ENCODE measurements at places on chromosomes 2 and 18. TPM values are rescaled to one million over a fixed set of nuclear protein-coding genes. Genes with fewer than 3 reads are reported as not detected.
A peak's percentile ranks its signal among the peaks of the same experiment; 100 is the strongest.

DNA sequence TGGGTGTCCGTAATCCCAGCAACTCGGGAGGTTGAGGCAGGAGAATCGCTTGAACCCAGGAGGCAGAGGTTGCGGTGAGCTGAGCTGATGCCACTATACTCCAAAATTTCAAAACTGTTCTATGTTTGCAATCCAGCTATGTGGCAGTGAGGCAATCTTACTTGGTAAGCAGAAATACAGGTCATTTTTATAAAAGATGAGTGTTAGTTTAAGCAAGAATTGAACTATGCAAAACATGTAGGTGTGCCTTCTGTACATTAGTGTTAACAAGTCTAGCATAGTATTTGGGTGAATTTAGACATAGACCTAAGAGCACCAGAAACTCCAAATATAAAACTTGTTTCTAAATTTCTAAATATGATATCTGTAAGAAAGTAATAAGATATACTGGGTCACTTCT lies 7.2 kb downstream of the DSC1 start:
- H3K36me3 ChIP-seq, result no peaks in the 10 kb centered on the region
- no peak for DNase-seq
- H3K4me1 ChIP-seq, result no peaks in the 10 kb centered on the region
- H3K27ac ChIP-seq, result no peak overlapping the region
- H3K27me3 ChIP-seq, result no peaks in the 10 kb centered on the region
- no peak overlapping the region for H3K4me3 ChIP-seq

- no peaks in the 10 kb centered on the region for H3K36me3 ChIP-seq
- H3K27me3 ChIP-seq, result no peaks in the 10 kb centered on the region
- DNase-seq, result no peak
- no peak overlapping the region for H3K4me3 ChIP-seq
- no peak overlapping the region for H3K27ac ChIP-seq
- H3K4me1 ChIP-seq, result peaks cover 7% of the 10 kb centered on the region
These were observed 6.0 kb downstream of the RAB11FIP5 start for GRCh38 chr2:73106791-73107190.

GRCh38 chr2:8611246-8611645 lies 70.6 kb upstream of the ID2 start:
- no peak for DNase-seq
- no peaks in the 10 kb centered on the region for H3K36me3 ChIP-seq
- no peaks in the 10 kb centered on the region for H3K4me1 ChIP-seq
- no peak overlapping the region for H3K27ac ChIP-seq
- H3K27me3 ChIP-seq, result no peaks in the 10 kb centered on the region

DNA sequence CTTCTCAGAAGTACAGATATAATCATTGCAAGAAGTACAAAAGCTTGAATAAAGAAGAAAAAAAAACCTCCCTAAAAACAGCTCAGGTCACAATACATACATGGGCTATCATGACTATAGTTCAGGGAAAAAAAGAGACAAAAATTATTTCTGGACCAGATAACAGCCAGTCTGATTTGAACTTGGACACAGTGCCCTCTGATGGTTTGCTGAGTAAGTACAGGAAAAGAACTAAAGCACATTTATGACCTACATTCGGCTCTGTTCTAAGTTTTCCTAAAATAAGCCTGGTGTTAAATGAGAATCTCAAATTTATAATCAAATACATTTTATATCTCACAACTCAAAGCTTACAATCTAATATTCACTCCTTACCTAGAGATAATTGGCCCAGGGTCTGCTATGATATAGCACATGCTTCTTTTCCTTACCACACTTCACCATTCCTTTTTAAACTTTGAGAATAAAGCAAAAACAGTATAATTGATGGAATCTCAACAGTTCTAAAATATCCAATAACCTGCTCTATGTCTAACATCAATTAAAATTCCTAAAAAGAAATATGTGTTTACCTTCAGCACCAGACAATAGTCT lies 81.1 kb downstream of the RAPH1 start:
- H3K27me3 ChIP-seq, result no peaks in the 10 kb centered on the region
- H3K36me3 ChIP-seq, result no peaks in the 10 kb centered on the region
- peak; percentile 46 for DNase-seq
- no peak overlapping the region for H3K4me3 ChIP-seq
- no peaks in the 10 kb centered on the region for H3K4me1 ChIP-seq

LIMS1 gene
- 26.2 TPM for total RNA-seq

- no peak overlapping the region for H3K27ac ChIP-seq
- DNase-seq, result no peak
- no peaks in the 10 kb centered on the region for H3K4me1 ChIP-seq
- H3K27me3 ChIP-seq, result no peaks in the 10 kb centered on the region
These were observed 1260.5 kb upstream of the ACVR2A start for GRCh38 chr2:146584316-146584715.

- no peak for DNase-seq
- H3K4me3 ChIP-seq, result no peak overlapping the region
- H3K4me1 ChIP-seq, result no peaks in the 10 kb centered on the region
- H3K36me3 ChIP-seq, result no peaks in the 10 kb centered on the region
- no peak overlapping the region for H3K27ac ChIP-seq
These were observed 39.6 kb upstream of the OTOS start for GRCh38 chr2:240179941-240180666.

- no peaks in the 10 kb centered on the region for H3K27me3 ChIP-seq
- H3K27ac ChIP-seq, result no peak overlapping the region
- no peak for DNase-seq
- no peaks in the 10 kb centered on the region for H3K36me3 ChIP-seq
- no peak overlapping the region for H3K4me3 ChIP-seq
- peaks cover 22% of the 10 kb centered on the region for H3K4me1 ChIP-seq
These were observed 45.7 kb upstream of the STK17B start for GRCh38 chr2:196217116-196217515.

- H3K36me3 ChIP-seq, result no peaks in the 10 kb centered on the region
- H3K27ac ChIP-seq, result peak overlapping the region; percentile 58
- no peak overlapping the region for H3K4me3 ChIP-seq
- H3K4me1 ChIP-seq, result peaks cover 52% of the 10 kb centered on the region
- no peaks in the 10 kb centered on the region for H3K27me3 ChIP-seq
- peak; percentile 57 for DNase-seq
These were observed 47.2 kb downstream of the CDC42EP3 start for GRCh38 chr2:37623971-37624900.

DNA sequence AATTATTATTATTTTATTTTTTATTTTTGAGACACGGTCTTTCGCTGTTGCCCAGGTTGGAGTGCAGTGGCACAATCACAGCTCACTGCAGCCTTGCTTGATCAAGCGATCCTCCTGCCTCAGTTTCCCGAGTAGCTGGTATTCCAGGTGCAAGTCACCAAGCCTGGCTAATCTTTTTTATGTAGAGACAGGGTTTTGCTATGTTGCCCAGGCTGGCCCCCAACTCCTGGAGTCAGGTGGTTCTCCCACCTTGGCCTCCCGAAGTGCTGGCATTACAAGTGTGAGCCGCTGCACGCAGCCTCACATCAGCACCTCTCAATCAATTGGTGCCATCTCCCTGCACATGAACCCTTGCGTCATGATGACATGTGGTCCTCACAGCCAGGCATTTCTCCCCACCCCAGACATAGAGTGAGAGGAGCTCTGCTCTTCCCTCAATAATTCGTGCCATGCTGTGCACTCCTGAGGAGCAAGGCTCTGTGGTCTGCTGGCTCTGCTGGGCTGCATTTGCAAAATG lies 5.9 kb downstream of the INPP5D start:
- no peak overlapping the region for H3K4me3 ChIP-seq
- no peak for DNase-seq
- no peak overlapping the region for H3K27ac ChIP-seq
- H3K27me3 ChIP-seq, result no peaks in the 10 kb centered on the region
- peaks cover 89% of the 10 kb centered on the region for H3K4me1 ChIP-seq
- peaks cover 56% of the 10 kb centered on the region for H3K36me3 ChIP-seq

NCKAP5 gene
- not detected for total RNA-seq

GRCh38 chr2:69966496-69966895 lies 5.1 kb upstream of the ASPRV1 start:
- H3K36me3 ChIP-seq, result no peaks in the 10 kb centered on the region
- no peak for DNase-seq
- H3K4me1 ChIP-seq, result no peaks in the 10 kb centered on the region
- no peaks in the 10 kb centered on the region for H3K27me3 ChIP-seq
- H3K27ac ChIP-seq, result no peak overlapping the region

DNA sequence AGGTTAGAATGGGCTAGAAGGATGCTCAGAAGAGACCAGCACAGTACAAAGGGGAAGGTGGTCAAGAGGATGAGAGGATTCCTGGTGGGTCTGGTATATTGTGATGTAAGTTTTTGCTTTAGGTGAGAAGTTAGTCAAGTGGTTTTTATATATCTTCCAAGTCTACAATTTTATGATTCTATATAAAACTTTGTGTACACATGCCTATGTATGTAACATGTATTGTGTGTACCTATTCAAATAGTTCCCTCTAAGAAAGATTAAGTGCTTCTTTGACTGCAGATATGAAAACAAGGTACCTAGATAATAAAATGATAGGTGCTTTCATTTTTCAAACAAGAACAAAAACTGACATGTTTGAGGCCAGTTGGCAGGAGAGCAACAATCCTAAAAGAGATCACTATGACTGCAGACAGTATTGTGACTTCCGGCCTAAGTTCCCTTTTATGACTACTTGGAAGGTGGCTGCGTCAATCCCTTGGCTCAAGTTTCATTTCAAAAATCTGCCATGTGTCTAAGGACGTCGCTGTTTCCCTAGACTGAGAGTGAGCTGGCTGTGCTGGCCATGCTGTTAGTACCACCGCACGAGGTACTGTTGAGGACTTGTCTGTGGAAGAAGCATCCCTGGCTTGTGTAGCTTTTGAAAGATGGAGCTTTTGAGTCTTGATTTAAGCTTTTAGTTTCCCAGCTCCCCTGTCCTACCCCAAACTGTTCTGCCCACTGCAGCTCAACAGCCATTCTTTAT lies 123.1 kb downstream of the PRPF40A start:
- no peaks in the 10 kb centered on the region for H3K27me3 ChIP-seq
- H3K4me1 ChIP-seq, result peaks cover 11% of the 10 kb centered on the region
- no peak overlapping the region for H3K4me3 ChIP-seq
- H3K27ac ChIP-seq, result no peak overlapping the region
- peak; percentile 61 for DNase-seq

DNA sequence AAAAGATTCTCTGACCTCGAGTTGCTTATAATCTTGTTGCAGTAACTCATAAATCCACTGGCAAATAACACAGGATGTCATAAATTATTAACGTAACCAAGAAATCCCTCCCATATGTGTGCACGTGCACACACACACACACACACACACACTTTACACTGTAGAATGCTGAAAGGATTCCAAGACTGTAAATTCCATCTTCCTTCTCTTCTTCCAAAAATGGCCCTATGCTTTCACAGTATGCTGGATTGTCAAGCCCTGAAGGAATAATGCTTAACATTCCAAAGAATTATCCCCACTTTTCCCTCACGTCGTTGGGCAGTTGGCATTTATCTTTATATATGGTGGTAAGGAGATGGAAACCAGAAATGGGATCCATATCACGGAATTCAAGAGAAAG lies 117.5 kb upstream of the CRIM1 start:
- no peaks in the 10 kb centered on the region for H3K36me3 ChIP-seq
- peaks cover 13% of the 10 kb centered on the region for H3K4me1 ChIP-seq

DNA sequence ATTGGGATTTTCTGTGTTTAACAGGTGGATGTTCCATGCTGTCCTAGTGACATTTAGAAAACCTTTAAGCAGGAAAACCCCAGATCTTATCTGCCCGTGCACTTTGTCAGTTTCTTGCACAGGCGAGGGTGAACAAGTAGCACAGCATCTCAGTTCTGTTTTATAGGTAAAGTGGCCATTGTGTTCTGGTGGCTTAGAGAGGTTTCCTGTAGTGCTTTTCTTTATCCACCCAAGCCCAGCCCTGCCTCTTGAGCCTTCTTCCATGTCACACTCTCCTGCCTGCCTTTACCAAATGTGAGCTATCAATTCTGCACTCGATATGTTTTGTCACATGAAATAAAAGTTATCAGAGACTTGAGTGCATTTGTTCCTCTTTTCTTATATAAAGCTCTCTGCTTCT lies 135.3 kb upstream of the NOSTRIN start:
- H3K27me3 ChIP-seq, result no peaks in the 10 kb centered on the region
- no peak for DNase-seq

CTDSP1 gene
- 204 TPM for total RNA-seq

GRCh38 chr2:88053296-88053695 lies 2.3 kb downstream of the KRCC1 start:
- no peak overlapping the region for H3K4me3 ChIP-seq
- H3K27ac ChIP-seq, result peak overlapping the region; percentile 96
- H3K4me1 ChIP-seq, result peaks cover 22% of the 10 kb centered on the region
- peaks cover 8% of the 10 kb centered on the region for H3K36me3 ChIP-seq
